ENCODE measurements at places on chromosomes 2 and 18. TPM values are rescaled to one million over a fixed set of nuclear protein-coding genes. Genes with fewer than 3 reads are reported as not detected.

- DNase-seq = no peak
Observed at GRCh38 chr18:7941533-7941932, 374.4 kb downstream of the PTPRM start.

- DNase-seq = no peak
Observed at GRCh38 chr2:236658974-236659757, 89.5 kb downstream of the ACKR3 start.

- no peak for DNase-seq
Observed at GRCh38 chr2:204046145-204046544, 109.6 kb downstream of the ICOS start.

POTEC gene
- not detected for total RNA-seq

TRPM8 gene
- 0.07 TPM for total RNA-seq

MC4R gene
- 0.19 TPM for total RNA-seq

All from neural crest cell (in vitro differentiated cells).